ENCODE measurements at places on chromosomes 16 and 17.

DNA sequence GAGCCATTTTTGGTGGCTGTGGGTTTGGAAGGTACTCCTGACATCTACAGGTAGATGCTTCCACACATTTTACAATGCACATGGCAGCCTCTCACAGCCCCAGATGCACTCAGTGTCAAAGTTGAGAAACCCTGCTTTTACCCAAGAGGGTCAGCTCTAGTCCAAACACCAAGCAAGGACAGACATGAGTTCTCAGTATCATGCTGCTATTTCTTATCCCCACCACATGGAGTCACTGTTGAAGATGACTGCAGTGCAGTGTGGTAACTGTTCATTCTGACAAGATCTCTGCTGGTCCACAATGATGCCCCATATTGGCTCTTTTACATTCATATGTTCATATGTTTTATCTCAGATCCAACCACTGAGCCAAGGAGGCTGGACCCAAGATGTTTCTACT lies 50.5 kb upstream of the SALL1 start:
- no peak for DNase-seq

DNA sequence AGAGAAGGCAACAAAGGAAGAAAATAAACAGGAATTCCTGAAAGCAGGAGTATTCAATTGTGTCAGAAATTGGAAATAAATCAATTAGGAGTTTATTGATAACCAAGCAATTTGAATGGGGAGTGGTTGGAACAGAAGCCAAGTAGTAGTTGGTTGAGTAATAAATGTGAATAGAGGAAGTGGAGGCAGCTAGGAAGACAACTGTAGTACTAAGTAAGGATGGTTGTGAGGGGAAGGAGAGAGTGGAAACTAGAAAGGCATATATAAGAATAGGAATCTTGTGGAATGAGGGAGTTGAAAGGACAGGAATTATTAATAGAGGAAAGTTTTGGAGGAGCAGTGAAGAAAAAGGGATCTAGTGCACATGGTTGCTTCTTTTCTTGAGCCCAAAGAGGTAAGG lies 34.4 kb downstream of the NFAT5 start:
- no peak for DNase-seq

- peak; percentile 18 for DNase-seq
Observed at GRCh38 chr17:49290690-49291359, 60.2 kb upstream of the PHOSPHO1 start.

GRCh38 chr16:78303946-78304345 lies 204.5 kb downstream of the WWOX start:
- no peak for DNase-seq

GRCh38 chr16:12708266-12708665 lies 95.4 kb downstream of the CPPED1 start:
- DNase-seq, result no peak

GRCh38 chr16:14111713-14112538 lies 40.8 kb downstream of the MRTFB start:
- DNase-seq, result peak; percentile 2

- no peak for DNase-seq
Observed at GRCh38 chr16:79182616-79183015, 417.9 kb downstream of the MAF start.

DNA sequence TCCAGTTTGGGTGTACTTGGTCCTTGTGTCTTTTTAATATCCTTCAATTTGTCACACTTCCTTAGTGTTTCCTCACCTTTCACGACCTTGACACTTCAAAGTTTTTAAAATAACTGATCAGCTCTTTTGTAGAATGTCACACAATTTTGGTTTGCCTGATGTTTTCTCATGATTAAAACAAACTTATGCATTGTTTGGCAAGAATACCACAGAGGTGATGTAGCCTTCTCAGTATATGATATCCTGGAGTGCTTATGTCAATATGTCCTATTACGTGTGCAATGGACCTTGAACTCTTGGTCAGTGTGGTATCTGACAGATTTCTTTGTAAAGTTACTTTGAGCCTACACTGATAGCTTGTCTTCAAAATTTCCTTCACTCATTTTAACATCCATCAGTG lies 297.4 kb downstream of the CNTNAP4 start:
- no peak for DNase-seq

- no peak for DNase-seq
Observed at GRCh38 chr16:77925531-77925930, 96.8 kb upstream of the CLEC3A start.

DNA sequence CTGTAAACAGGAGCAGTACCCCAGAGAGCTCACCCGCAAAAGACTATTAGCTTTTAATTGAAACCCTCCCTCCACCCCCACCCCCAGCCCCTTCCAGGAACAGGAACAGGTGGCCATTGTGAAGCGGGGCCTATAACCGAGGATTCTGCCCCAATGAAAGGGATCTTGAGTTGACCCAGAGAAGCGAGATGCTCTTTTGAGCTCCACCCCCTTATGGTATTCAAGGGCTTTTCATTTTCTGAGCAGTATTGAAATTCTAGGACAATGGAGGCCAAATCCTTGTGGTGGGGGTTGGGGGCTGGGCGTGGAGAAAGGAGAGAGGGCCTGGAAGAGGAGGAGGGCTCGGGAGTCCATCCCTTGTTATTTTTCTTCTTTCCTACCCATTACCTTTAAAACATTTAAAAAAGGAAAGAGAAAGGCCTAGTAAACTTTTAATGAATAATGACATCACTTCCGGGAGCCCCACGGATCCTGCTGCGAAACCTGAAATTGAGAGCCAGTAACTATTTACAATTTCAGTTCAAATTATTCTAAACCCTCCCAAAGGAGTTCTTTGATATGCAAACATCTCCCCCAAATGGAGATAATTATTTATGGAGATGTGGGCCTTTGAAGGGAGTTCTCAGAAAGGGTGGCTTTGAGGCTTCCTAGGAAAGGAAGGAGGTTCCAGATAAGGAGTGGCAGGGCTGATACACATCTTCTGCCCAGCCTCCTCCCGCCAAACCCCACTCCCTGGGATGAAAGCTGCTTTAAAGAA lies 30.5 kb downstream of the HS3ST3B1 start:
- no peak for DNase-seq

DNA sequence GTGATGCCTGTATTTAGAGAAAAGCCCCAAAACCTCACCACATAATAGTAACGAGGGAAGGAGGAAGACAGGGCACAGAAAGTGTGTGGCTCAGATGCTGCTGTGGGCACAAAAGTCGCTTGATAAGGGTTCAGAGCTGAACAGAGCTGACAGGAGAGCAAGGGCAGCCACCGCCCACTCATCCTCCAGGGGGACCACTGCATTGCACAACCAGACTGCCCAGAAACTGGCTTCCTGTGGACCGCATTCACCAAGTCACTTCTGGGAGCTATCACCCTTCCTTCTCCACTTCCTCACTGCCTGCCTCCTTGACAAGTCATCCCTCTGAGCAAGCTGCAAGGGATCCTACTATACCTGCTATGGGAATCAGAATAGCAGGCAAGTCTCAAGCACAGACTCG lies 512.4 kb upstream of the CDH11 start:
- no peak for DNase-seq

DNA sequence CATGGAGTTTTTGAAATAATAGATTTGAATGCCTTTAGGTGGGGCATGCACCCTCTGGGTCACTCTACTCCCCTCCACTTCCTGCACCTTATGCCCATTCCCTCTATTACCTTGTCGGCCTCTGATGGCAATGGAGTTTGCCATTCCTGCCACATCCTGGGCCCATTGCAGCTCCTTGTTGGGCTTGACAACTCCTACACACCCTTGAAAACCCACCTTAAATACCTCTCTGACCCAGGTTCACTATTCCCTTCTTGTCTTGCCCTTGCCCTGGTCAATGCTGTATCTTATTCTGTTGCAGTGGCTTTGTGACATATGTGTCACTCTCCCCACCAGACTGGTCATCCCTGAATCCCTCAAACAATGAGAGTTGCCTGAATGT lies 2.4 kb downstream of the CCR7 start:
- no peak for DNase-seq

- no peak for DNase-seq
Observed at GRCh38 chr16:35752773-35753558, 2293.6 kb downstream of the TP53TG3F start.

GRCh38 chr16:27103954-27104353 lies 37.2 kb downstream of the C16orf82 start:
- no peak for DNase-seq

- no peak for DNase-seq
Observed at GRCh38 chr16:72111657-72112451, 18.2 kb downstream of the DHX38 start.

GRCh38 chr16:27463741-27464591 lies 62.0 kb downstream of the IL21R start:
- no peak for DNase-seq

DNA sequence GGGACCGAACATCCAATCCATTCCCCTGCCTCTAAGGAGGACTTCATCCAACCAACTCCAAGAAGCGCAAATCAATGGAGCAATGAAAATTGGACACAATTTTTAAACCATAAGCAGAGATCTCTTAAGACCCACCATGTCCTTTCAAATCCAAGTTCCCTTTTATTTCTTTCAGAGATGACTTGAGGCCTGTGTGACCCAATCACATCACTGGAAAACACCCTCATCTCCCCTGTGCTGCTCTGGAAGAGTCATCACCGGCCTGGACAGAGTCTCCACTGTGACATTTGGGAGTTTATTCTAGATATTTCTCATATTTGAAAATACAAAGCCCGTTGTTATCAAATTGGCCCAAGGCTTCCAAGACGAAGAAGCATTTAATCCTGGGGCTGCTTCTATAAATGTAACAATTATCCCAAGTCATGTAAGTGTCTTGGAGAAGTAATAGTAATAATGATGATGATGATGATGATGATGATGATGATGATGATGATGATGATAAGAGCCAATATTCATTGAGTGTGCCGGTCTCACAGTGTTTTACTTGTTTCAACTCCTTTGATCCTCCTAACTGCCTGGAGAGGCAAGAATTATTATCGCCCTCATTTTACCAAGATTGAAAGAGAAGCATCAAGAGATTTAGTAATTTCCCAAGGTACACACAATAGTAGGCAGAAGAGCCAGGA lies 72.1 kb downstream of the COPRS start:
- DNase-seq, result no peak

GRCh38 chr17:61235827-61236197 lies 163.8 kb upstream of the TBX2 start:
- no peak for DNase-seq

DNA sequence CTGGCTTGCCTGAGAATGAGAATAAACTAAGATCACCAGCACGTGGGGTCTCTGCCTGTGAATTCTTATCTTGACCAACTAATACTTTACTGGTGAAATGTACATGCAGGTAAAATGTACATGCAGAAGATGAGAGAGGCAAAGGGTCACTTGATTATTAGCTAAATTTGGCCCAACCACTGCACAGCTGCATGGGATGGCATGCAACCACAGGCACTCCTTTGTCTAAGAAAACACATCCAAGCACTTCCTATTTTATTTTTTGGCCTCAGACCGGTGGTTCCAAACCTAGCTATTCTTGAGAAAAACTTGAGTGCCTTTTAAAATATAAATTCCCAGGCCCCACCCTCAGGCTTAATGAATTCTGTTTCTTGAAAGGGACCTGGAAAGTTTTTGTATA lies 77.9 kb downstream of the SYCE1L start:
- no peak for DNase-seq

GRCh38 chr16:16881814-16882213 lies 502.9 kb downstream of the NPIPA7 start:
- DNase-seq, result no peak

DNA sequence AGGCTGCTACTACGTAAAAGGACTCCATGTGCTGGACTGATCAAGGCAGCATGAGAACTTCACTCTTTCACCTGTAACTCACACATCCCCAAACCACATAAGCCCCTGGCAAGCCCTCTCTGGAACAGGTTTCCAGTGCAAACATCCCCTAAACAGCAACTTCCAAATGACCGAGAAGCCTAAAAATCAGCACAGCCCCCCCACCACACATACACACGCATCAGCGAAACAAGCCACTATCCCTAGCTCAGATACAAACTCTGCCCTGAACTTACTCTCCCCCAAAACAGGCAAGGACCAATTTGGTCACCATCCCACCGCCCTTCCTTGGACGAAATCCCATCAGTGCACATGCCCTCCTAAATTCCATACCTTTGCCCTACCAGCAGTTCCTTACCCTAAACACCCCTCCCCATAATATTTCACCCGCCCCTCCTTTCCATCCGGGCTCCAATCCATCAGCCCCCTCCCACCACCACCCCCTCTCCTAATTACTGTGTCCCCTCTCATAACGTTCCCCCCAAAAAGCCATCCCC lies 735 bp downstream of the LSM12 start:
- DNase-seq, result no peak

DNA sequence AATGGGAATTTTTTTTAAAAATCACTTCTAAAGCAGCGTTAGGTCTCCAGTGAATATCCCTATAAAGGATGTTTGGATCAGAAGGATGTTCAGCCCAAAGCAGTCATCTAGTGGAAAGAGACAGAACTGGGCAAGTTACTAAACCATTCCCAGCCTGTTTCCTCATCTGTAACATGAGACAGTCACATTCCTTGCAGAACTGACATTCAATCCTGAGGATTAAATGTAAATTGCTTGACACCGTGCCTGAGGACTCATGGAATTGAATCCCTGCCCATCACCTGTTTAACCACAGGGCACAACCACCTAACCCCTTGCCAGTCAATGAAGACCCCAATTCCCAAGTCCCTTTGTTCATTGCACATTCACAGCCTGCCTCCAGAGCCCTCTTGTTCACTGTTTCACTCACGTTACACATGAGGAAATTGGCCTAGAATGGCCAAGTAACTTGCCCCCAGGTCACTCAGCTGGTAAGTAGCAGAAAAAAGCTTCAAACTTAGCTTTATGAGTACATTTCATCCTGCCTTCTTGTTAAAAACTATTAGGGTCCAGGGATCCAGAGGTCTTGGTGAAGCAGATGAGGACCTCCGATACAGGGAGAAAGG lies 1.4 kb downstream of the CMTM2 start:
- DNase-seq, result peak; percentile 32

DNA sequence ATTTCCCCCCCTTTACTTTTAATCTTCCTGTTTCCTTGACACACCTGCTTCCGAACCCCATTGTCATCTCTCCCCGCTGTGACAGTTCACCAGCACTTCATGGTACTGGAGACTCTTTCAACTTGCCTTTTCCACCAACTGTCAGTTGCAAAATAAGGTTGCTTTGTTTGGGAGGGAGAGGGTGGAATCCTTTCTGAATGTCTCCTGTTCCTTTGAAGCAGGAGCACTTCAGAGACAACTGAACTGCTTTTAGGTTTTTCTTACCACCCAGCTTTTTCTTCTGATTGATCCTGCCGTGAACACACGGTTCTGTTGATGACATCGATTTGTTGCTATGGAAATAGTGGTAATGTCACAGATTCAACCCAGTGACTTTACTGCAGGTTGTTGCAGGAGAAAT lies 42.0 kb downstream of the RPA1 start:
- no peak for DNase-seq

DNA sequence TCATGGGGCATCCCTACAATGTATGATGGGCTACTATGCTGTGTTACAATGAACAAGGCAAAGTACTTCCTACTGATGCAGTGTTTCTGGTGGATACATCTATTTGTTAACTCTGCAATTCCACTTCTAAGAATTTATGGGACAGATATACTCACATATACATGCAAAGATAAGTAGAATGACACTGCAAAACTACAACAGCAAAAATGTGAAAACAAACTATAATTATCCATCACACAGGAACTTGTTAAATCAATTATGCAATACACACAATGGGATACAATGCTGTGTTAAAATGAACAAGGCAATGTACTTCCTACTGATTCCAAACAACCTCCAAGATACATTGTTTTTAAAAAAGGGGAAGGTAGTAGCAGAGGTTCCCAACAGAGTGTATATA lies 3.2 kb downstream of the DDX52 start:
- DNase-seq, result no peak
